Dermis lymphatic vessel endothelial cell (primary cell): ENCODE measurements at places on chromosomes 12 and 14. TPM values are rescaled to one million over a fixed set of nuclear protein-coding genes. Genes with fewer than 3 reads are reported as not detected.

Gene NFE2
- not detected in 2 replicates for total RNA-seq

Gene SPX
- total RNA-seq, result under 0.01 and 0.22 TPM in 2 replicates

Gene CISTR
- total RNA-seq, result not detected in 2 replicates

Gene DHH
- total RNA-seq, result 0.26 and 0.33 TPM in 2 replicates

Gene GPD1
- total RNA-seq, result 0.22 TPM in 1 of 2 replicates, not detected in the other

Gene CLEC2A
- total RNA-seq, result not detected in 2 replicates

Gene CSRNP2
- total RNA-seq, result 14.4 and 17.4 TPM in 2 replicates

Gene ANHX
- total RNA-seq, result not detected in 2 replicates

Gene RHEBL1
- 0.76 and 1.2 TPM in 2 replicates for total RNA-seq

Gene ADCY4
- total RNA-seq, result 51.0 and 57.6 TPM in 2 replicates

Gene XRCC3
- 5.7 and 7.2 TPM in 2 replicates for total RNA-seq

Gene KLRF2
- total RNA-seq, result not detected in 2 replicates

Gene TUBA1B
- 428 and 433 TPM in 2 replicates for total RNA-seq

Gene ATL1
- 0.76 and 1.3 TPM in 2 replicates for total RNA-seq

Gene BRI3BP
- 1.6 and 2.2 TPM in 2 replicates for total RNA-seq
